ENCODE measurements at places on chromosomes 1 and 21.

GRCh38 chr1:94633051-94633450 is 91.5 kb upstream of the F3 start:
- DNase-seq: no peak

DNA sequence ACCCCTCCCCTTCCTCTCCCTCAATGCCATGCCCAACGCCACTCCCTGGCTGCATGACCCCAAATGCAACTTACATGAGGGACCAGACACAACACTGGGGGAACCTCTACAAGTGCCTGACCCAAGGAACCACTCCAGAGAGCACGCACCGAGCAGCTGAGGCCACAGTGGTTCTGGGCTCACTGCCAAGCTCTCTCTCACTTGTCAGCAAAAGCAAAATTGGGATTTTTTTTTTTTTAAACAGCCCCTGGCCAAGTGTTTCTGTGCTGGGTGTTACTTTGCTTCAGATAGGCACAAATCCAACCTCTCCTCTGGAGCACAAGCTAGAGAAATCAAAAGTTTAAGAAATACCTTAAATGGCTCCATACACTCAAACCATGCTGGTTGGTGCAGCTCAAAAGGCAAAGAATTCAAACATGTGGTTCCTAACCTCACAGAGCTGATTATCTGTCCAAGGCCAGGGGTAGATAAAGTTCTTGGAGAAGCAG is 363.0 kb downstream of the SETD4 start:
- DNase-seq: no peak

- peak; percentile 28 for DNase-seq
Observed at GRCh38 chr1:217369271-217369981, 261.5 kb downstream of the GPATCH2 start.

- DNase-seq: no peak
Observed at GRCh38 chr1:28021064-28021463, 61.3 kb downstream of the XKR8 start.

DNA sequence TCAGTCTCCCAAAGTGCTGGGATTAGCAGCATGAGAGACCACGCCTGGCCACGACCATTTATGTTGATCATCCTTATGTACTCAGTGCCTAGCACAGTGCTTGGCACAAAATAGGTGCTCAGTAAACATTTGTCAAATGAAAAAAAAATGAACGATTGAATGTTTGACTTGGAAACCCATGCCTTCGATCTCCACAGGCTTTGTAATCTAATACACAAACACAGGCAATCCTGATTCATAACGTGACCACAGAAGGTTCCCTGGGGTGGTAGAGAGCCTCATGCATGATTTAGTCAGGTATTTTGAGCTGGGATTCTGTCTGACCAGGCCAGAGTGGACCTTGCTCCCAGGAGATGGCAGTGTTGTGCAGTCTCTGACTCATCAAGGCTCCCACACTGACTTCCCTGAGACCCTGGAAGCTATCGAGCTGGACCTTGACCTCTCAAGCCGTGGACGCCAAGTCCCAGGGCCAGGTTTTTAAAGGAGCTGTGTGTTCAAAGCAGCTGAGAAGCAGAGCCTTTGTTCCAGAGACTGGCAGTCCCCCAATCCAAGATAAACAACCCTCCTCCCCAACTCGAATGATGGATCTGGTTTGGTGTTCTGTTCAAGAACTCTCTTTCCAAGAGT is 81.1 kb downstream of the PGM1 start:
- DNase-seq: peak; percentile 85

GRCh38 chr1:7650801-7651200 is 120.3 kb upstream of the VAMP3 start:
- DNase-seq: peak; percentile 79

GRCh38 chr21:34517491-34518245 is 5.7 kb upstream of the KCNE1 start:
- peak; percentile 72 for DNase-seq

DNA sequence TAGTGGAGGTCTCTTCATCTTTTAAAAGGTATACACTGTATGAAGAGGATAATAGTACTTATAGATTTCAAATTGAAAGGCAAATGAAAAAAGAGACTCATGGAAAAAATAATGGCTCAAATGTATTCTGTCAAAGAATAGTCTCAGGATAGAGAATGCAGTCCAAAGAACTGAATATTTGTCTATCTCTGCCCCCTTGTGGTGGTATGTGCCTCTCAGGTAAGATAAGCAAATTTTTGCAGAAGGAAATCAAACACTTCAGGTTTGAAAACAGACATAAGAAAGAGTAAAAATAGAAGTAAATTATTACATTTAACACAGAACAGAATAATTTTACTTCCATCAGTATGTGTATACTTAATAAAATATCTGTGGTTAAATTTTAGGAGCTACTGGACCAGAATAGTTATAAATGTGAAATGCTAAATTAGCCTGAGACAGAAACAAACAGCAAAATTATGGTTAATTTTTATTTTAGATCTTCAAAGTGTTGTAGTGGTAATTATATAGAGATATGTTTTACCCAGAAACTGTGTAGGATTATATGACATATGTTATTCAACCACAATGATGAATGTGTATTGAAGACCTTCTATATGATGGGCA is 164.4 kb upstream of the PALMD start:
- DNase-seq: peak; percentile 12

DNA sequence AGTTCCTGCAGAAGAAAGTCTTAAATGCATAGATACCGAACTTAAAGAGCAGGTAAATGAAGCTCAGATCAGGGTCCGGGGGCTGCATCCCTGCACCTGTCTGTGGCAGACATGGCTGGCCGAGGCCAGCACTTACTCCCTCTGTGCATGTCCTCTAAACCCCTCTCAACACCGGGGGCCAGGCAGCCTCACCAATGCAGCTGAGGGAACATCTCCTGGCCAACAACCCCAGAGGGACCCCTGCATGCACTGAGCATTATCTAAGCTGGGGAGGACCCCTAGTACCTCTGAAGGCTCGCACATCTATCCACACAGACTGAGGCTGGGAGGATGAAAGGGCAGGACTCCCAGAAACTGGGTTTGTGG is 18.4 kb downstream of the TTC34 start:
- no peak for DNase-seq

DNA sequence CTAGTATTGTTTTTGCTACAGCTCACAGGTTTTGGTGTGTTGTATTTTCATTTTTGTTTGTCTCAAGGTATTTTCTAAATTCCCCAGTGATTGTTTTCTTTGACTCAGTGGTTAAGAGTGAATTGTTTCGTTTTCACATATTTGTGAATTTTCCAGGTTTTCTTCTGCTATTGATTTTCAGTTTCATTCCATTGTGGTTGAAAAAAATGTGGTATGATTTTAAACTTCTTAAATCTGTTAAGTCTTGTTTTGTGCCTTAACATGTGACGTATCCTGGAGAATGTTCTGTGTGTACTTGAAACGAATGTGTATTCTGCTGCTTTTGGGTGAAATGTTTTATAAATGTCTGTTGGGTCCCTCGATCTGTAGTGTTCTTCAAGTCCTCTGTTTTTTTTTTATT is 117.9 kb downstream of the KIF26B start:
- no peak for DNase-seq

GRCh38 chr1:44676484-44677200 is 2.1 kb downstream of the ARMH1 start:
- DNase-seq: no peak

- no peak for DNase-seq
Observed at GRCh38 chr1:115134850-115135480, 45.7 kb upstream of the TSPAN2 start.

DNA sequence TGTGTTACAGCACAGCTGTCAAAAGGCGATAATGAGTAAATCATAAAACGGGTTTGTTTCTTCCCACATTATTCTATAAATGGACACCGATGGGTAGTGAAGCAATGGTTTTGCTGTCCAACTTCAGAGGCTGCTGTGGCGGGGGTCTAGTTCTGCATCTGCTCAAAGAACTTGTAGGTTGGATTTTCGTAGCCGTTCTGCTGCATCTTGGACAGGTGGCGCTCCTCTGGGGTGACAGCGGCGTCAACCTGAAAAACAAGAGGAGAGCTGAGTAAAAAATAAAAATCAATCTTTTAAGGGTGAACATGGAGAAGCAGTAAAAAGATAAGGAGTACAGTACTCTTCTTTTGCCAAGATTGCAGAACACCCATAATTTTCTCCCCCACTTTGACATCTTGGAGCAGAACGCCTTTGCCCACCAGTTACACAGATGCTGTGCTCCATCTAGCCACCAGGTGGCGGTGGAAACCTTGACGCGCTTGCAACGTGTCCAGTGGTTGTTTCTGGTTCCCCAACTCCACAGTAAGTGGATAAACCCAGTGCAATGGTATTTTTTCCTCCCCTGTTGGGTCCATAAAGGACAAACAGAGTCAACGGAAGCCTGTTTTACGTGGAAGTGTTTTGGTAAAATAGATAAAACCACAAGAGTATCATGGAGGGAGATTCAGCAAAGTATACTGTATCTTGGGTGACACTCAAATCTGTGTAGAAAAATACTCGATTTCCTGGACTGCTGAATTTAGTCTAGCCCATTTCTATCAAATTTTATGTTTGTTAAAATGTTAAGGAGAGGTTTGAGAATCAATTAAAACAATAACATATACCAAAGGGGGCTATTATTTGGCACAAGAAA is 147.0 kb downstream of the GABPA start:
- peak; percentile 62 for DNase-seq

- DNase-seq: no peak
Observed at GRCh38 chr1:24248859-24249258, 61.8 kb upstream of the IFNLR1 start.

- no peak for DNase-seq
Observed at GRCh38 chr1:109365642-109366204, 32.0 kb downstream of the SORT1 start.

- peak; percentile 74 for DNase-seq
Observed at GRCh38 chr1:224433041-224433691, 1.4 kb downstream of the WDR26 start.

- no peak for DNase-seq
Observed at GRCh38 chr1:178849918-178850317, 21.0 kb downstream of the ANGPTL1 start.

DNA sequence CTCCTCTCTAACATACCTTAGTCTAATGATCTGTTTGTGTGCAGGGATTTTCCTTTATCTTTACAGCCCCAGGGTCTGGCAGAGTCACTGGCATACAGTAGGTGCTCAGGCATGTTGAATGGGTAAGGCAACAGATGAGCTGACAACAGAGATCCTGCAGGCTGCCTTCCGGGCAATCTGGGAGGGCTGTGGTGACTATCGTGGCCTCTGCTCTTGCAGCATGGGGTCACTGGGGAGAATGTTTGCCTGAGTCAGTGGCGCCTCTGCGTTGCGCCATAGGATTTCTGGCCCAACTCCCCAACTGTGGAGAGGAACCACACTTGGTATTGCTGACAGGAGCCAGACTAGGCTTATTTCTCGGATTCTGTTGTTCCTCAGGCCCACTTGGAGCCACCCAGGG is 93.8 kb downstream of the LAMC2 start:
- no peak for DNase-seq

- DNase-seq: no peak
Observed at GRCh38 chr1:181503171-181503810, 20.0 kb downstream of the CACNA1E start.

GRCh38 chr1:228364706-228365213 is 41.9 kb downstream of the TRIM11 start:
- peak; percentile 57 for DNase-seq

GRCh38 chr1:48254254-48254653 is 31.7 kb downstream of the SLC5A9 start:
- no peak for DNase-seq

- DNase-seq: no peak
Observed at GRCh38 chr1:247366926-247367645, 35.4 kb upstream of the ZNF496 start.

- no peak for DNase-seq
Observed at GRCh38 chr1:187306710-187307415, 478.1 kb downstream of the PLA2G4A start.
